ENCODE measurements at places on chromosomes 5 and 9. TPM values are rescaled to one million over a fixed set of nuclear protein-coding genes. Genes with fewer than 3 reads are reported as not detected.

Gene FBN2
- 146 TPM for total RNA-seq

Gene PITX1
- total RNA-seq, result 3.5 TPM

Gene ENG
- total RNA-seq, result 100 TPM

Gene PHF24
- total RNA-seq, result 0.10 TPM

Gene PROB1
- total RNA-seq, result 1.3 TPM

Gene PTPDC1
- total RNA-seq, result 7.5 TPM

Gene CLPTM1L
- total RNA-seq, result 341 TPM

Gene SPATA31C1
- total RNA-seq, result not detected

Gene MZB1
- not detected for total RNA-seq

Gene SLC22A4
- 0.78 TPM for total RNA-seq

Gene ADAMTSL1
- total RNA-seq, result 128 TPM

Gene PLPPR1
- not detected for total RNA-seq

Gene MTRR
- total RNA-seq, result 18.6 TPM

Gene FSTL4
- 0.07 TPM for total RNA-seq

Gene IL4
- total RNA-seq, result not detected

Gene RLN2
- total RNA-seq, result not detected

Gene SPATA31A3
- not detected for total RNA-seq

Measured in smooth muscle cell of the pulmonary artery (primary cell).